ENCODE measurements at places on chromosomes 6 and 20.

- H3K4me3 ChIP-seq: no peak overlapping the region
- H3K27ac ChIP-seq: no peak overlapping the region
- no peaks in the 10 kb centered on the region for H3K36me3 ChIP-seq
- no peak for DNase-seq
- no peaks in the 10 kb centered on the region for H3K4me1 ChIP-seq
Observed at GRCh38 chr20:8875586-8875985, 193.3 kb upstream of the PLCB4 start.

- no peaks in the 10 kb centered on the region for H3K4me1 ChIP-seq
- peaks cover 4% of the 10 kb centered on the region for H3K27me3 ChIP-seq
- H3K36me3 ChIP-seq: no peaks in the 10 kb centered on the region
- H3K4me3 ChIP-seq: no peak overlapping the region
- H3K27ac ChIP-seq: no peak overlapping the region
Observed at GRCh38 chr6:113823916-113824315, 33.2 kb upstream of the MARCKS start.

DNA sequence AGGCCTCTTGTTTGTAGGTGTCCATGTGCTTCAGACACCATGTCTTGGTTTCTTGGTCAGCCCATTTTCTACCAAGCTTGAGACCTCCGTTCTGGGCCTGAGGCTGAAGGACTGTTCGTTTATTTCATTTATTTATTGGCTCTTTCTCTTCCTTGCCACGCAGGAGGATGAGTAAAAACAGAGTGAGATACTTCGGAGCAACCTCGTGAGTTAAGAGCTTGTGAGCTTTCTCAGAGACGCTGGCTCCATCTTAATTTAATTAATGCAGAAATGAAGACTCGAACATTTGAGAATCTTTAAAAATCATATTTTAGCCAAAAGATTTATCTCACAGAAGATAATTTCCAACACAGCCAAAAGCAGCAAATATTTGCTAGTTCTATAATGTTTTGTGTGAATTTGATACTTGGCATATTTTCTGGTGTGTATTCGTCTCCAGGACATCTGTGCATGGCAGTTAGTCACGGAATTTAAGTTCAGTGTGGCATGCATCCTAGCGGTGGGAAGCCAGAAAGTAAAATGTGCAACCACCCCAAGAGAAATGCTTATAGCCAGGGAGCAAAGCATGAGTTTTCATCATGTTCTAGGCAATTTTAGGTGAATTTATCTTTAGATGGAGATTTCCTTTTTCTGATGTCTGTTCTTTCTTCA, 76.0 kb downstream of the THBS2 start:
- H3K27me3 ChIP-seq: peaks cover 13% of the 10 kb centered on the region
- no peaks in the 10 kb centered on the region for H3K36me3 ChIP-seq
- no peak overlapping the region for H3K4me3 ChIP-seq
- no peak overlapping the region for H3K27ac ChIP-seq
- DNase-seq: no peak

DNA sequence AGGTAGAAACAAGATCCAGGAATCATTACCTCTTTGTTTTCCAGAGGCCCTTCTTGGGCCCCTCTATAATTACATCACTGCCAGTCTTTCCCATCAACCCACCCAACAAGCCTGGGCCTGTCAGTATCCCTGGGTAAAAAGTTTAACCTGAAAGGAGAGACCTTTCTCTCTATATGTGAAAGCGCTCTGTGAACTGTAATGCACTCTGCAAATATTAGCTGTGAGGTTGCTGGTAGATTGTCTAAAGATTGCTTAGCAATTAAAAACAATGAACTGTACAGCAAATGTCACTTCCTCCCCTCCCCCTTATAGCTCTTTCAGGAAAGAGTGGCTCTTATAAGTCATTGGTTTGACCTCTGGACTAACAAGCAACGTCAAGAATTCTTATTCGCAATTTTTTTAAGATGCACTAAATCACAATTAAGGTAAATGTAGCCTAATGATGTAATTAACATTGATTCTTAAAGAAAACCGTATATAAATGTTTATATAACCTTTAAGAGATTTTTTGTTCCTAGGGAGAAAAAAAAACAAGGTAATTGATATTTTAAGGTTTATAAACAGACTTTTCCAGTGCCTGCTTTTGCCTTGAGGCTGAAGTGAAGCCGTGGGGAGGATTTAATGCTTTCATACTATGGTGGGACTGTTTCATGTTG, 18.4 kb downstream of the ECT2L start:
- DNase-seq: no peak
- no peak overlapping the region for H3K27ac ChIP-seq
- no peak overlapping the region for H3K4me3 ChIP-seq
- H3K4me1 ChIP-seq: peaks cover 21% of the 10 kb centered on the region

DNA sequence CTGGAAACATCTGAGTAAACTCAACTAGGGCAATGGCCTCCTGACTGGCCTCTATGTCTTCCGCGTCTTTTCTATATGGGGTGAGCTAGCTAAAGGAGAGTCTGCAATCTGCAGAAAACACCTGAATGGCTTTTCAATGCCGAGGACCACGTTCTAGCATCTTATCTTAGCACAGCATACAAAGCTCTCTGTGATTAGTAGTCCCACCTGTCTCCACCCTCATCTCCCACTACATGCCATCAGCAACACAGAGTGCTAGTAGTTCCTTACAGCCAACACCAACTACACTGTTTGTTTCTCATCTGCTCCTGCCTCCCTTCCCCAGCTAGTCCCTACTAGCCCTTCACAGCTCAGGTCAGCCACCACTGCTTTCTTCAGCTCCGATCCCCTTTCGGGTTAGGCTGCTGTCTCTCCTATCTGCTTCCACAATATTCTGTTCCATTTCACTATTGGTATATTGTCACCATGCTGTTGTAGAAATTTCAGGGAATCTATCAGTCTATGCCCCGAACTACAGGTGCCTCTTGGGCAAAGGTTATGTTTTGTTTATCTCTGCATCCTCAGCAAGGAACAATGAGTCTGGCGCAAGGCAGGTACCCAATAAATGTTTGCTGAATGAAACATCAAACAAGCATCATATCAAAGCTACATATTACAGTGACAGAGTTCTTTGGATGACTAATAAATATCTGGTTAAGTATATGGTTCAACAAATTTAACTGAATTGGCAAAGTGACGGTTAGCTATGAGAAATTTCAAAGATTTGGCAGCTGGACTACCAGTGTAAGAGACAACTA, 12.2 kb downstream of the LYRM4 start:
- H3K27me3 ChIP-seq: no peaks in the 10 kb centered on the region
- H3K4me3 ChIP-seq: no peak overlapping the region
- H3K27ac ChIP-seq: no peak overlapping the region
- no peaks in the 10 kb centered on the region for H3K4me1 ChIP-seq

DNA sequence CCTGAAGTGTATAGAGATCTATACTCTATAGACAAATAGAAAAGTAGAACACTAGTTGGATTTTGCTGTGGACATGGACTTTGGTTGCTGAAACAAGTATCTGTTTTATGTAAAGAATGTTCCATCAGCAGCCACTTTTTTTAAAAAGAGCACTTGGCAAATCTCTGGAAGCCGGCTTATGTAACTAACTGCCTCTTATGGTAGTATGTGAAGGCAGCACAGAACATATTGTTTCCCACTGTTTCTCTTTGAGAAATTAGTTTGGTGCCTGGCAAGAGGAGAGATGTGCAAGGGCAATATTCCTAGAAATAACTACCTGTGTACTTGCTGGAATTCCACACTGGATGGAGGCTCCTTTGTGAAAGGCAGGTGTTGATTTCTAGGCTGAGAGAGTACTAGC, 242.3 kb upstream of the PREP start:
- H3K27ac ChIP-seq: peak overlapping the region; percentile 79
- H3K27me3 ChIP-seq: no peaks in the 10 kb centered on the region
- H3K4me1 ChIP-seq: peaks cover 73% of the 10 kb centered on the region
- DNase-seq: no peak
- H3K36me3 ChIP-seq: peaks cover 3% of the 10 kb centered on the region
- no peak overlapping the region for H3K4me3 ChIP-seq

DNA sequence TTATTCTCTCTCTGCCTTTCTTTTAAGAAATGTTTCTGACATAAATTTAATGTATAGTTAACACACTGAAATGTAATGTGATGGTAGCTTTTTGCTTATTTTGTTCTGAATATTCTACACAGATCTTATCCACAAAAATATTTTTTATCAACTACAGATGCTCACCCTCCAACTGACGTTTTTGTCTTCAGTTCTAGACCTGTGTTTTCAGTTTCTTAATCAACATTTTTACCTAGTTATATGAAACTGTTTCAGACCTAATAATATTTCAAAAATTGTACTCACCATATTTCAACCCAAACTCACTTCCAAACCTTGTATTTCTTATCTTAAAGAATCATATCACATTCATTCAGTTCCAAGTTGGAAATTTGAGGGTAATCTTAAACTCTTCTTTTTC, 452.8 kb downstream of the RFPL4B start:
- no peak overlapping the region for H3K4me3 ChIP-seq
- no peak overlapping the region for H3K27ac ChIP-seq
- H3K27me3 ChIP-seq: no peaks in the 10 kb centered on the region
- H3K4me1 ChIP-seq: no peaks in the 10 kb centered on the region

GRCh38 chr6:56335726-56336125, 88.3 kb upstream of the COL21A1 start:
- H3K4me3 ChIP-seq: no peak overlapping the region
- H3K4me1 ChIP-seq: no peaks in the 10 kb centered on the region
- peaks cover 4% of the 10 kb centered on the region for H3K27me3 ChIP-seq
- H3K36me3 ChIP-seq: no peaks in the 10 kb centered on the region
- DNase-seq: no peak

DNA sequence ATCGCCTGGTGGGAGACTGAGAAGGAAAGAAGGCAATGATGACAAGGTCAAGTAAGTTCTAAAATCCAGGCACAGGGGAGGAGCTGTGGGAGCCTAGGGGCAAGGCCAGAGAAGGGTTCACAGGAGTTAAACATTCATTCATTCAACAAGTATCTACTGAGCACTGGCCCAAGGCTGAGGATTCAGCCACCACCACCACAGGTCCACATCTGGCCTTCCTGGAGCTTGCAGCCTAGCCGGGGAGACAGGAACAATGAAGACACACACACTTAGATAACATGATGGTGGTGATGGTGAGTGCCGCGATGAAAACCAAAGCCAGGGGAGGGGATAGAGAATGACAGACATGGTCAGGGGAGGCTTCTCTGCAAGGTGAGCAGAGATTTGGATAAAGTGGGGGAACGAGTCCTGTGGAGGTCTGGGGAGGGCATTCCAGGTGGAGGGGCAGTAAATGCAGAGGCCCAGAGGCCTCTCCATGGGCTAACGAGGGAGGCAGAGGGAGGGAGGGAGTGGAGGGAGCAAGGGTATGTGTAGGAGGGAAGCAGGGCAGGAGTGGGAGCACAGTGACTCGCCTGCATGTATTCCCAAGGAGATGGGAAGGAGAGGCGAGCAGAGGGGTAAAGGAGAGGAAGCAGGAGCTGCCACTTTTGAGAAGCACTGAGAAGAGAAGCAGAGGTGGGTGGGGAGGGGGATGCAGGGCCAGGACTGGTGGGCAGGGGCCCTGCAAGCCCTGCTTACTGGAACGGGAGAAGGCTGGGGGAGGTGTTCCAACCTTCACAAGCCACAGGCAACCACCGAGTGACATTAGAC, 10.5 kb upstream of the RSPO4 start:
- H3K27me3 ChIP-seq: peaks cover 11% of the 10 kb centered on the region
- no peak for DNase-seq
- no peak overlapping the region for H3K27ac ChIP-seq
- H3K4me1 ChIP-seq: no peaks in the 10 kb centered on the region
- no peaks in the 10 kb centered on the region for H3K36me3 ChIP-seq
- H3K4me3 ChIP-seq: no peak overlapping the region

DNA sequence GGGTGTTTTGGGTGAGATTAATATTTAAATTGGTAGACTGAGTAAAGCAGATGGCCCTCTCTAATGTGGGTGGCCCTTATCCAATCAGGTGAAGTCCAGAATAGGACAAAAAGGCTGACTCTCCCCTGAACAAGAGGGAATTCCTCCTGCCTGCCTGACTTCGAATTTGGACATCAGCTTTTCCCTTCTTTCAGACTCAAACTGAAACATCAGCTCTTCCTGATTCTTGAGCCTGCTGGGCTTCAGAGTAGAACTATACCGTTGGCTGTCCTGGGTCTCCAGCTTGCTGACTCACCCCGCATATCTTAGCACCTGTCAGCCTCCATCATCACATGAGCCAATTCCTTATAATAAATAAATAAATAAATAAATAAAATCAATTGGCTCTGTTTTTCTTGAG, 15.0 kb upstream of the TGM6 start:
- peaks cover 58% of the 10 kb centered on the region for H3K27me3 ChIP-seq
- no peaks in the 10 kb centered on the region for H3K36me3 ChIP-seq
- H3K4me3 ChIP-seq: no peak overlapping the region
- H3K27ac ChIP-seq: no peak overlapping the region
- H3K4me1 ChIP-seq: no peaks in the 10 kb centered on the region

GRCh38 chr6:148508401-148509041, 165.9 kb downstream of the SASH1 start:
- peaks cover 28% of the 10 kb centered on the region for H3K27me3 ChIP-seq
- H3K4me1 ChIP-seq: no peaks in the 10 kb centered on the region
- H3K36me3 ChIP-seq: no peaks in the 10 kb centered on the region
- DNase-seq: no peak
- no peak overlapping the region for H3K4me3 ChIP-seq
- no peak overlapping the region for H3K27ac ChIP-seq

DNA sequence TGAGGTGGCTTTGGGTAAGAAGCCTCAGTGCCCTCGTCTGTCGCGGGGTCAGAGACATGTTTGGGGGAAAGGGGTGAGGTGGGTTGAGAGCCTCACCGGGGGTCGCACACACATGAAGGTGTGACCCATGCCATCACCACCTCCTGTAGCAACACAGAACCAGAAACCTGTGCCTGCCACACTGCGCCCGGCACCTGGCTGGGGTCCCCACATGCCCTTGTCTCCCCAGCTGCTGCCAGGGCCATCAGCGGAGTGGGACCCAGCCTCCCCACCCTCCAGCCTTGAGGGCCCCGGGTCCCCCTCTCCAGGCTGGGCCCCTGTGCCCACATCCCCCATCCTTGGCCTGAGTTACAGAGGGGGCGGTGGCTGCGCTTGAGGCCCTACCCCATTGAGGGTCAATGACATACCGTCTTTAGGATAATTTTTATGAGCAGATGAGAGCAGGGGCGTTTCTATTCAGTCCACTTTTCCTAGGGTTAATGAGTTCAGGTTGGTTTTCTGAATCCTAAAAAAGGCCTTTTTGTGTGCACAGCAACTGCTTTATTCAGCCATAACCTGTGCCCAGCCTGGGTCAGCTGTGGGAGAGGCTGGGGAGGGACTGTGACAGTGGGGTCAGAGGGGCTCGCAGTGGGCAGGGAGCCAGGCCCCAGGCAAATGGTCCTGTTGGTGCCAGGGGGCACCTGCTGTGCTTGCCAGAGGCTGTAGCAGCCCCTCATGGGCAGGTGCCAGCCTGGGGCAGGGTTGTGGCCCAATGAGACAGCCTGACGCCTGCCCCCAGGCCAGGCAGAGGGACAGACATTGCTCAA, 19.4 kb downstream of the APCDD1L start:
- no peak for DNase-seq
- H3K27ac ChIP-seq: no peak overlapping the region
- H3K4me3 ChIP-seq: no peak overlapping the region

GRCh38 chr6:106749609-106750008, 120.2 kb downstream of the QRSL1 start:
- no peak for DNase-seq
- H3K27me3 ChIP-seq: peaks cover 13% of the 10 kb centered on the region
- no peaks in the 10 kb centered on the region for H3K36me3 ChIP-seq
- no peak overlapping the region for H3K27ac ChIP-seq
- H3K4me1 ChIP-seq: no peaks in the 10 kb centered on the region

All from activated naive CD4-positive, alpha-beta T cell treated with anti-CD3 and anti-CD28 coated beads, Interleukin-2, amount 10 ng/mL, durations not matched to agents 7 days and 5 days (primary cell).